ENCODE measurements at places on chromosomes 4 and X.

- DNase-seq: peak; percentile 9
Measured at GRCh38 chr4:77127837-77128621, 29.0 kb upstream of the CCNG2 start.

- no peak for DNase-seq
Measured at GRCh38 chr4:185567381-185568376, 32.4 kb upstream of the PDLIM3 start.

DNA sequence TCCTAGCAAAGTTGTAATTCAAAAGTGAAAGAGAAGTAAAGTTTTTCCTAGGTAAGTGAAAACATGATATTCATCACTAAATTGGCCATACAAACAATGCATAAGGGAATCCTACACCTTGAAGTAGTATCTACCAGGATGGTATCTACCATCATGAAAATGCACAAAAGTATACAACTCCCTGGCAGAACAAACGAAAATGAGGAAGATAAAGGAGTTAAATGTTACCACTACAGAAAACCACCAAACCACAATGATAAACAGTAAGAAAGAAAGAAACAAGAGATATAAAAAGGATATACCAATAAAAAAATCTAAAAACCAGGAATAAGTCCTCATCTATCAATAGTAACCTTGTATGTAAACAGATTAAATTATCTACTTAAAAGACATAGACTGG, 26.9 kb downstream of the GK2 start:
- DNase-seq: peak; percentile 41

- DNase-seq: no peak
Measured at GRCh38 chr4:40233227-40233626, 36.4 kb downstream of the RHOH start.

DNA sequence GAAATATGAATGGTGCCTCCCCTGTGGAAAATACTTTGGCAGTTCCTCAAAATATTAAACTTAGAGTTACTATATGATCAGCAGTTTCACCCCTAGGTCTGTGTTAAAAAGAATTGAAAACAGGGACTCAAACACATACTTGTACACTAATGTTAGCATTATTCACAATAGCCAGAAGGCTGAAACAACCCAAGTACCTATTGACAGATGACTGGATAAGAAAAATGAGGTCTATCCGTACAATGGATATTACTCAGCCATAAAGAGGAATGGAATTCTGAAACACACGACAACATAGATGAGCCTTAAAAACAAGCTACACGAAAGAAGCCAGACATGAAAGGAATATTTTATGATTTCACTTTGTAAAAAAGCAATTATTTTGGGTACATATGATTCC, 54.9 kb downstream of the PGRMC2 start:
- no peak for DNase-seq

DNA sequence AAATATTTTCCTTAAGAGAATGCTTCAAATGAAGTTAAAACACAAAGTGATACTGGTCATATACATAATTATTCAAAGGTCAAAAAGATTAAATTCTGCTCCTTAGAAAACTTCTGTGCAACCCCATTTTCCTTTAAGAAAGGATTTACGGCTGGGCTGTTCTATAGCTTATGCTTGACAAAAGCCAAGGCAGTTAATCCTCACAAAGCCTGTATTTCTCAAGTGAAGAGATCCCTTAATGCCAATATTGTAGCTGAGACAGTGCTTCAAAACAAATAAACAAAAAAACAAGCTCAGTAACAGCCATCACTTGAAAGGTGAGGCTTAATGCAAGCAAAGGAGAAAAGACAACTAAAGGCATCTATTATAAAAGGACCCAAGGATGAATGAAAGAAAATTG, 42.5 kb downstream of the BTC start:
- DNase-seq: no peak

GRCh38 chrX:11408783-11409182, 115.6 kb downstream of the AMELX start:
- DNase-seq: no peak

- no peak for DNase-seq
Measured at GRCh38 chrX:126177133-126177840, 11.2 kb upstream of the DCAF12L2 start.

DNA sequence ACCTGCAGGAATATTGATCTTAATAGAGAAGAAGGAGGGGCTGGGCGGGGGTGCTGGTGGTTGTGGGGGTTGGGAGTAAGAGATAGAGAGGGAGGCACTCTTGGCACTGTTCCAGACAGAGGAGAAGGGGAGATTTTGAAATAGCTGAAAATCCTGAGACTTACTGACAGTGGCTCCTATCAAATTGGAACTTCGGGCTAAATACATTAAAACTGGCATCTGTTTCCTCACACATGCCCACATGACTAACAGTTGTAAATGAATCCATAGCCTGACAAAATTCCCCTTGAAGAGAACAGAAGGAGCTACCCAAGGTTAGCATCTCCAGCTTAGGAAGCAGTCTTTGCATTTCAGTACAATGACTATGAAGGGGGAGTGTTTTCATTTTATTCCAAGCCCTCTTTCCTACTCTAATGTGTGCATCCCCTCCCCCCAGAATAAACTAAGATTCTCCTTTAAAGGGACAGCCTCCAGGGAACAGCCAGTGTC, 1.4 kb downstream of the DCX start:
- no peak for DNase-seq

DNA sequence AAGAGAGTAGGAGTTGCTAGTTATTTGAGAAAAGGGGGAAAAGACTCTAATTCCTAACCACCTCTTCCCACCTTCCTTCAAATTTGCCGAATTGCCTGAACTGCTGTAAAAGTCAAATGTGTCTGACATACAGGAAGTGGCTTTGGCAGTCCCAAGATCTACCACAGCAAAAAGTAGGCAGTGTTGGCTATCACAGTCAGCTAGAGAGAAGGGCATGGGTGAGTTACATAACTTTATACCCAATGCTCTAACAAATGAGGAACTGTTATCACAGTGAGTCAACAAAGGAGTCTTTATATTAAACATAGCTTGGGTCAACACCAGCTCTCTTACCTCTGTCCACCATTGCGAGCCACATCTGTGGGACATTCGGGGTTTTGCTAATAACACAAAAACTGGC, 2.4 kb upstream of the MBNL3 start:
- peak; percentile 90 for DNase-seq

DNA sequence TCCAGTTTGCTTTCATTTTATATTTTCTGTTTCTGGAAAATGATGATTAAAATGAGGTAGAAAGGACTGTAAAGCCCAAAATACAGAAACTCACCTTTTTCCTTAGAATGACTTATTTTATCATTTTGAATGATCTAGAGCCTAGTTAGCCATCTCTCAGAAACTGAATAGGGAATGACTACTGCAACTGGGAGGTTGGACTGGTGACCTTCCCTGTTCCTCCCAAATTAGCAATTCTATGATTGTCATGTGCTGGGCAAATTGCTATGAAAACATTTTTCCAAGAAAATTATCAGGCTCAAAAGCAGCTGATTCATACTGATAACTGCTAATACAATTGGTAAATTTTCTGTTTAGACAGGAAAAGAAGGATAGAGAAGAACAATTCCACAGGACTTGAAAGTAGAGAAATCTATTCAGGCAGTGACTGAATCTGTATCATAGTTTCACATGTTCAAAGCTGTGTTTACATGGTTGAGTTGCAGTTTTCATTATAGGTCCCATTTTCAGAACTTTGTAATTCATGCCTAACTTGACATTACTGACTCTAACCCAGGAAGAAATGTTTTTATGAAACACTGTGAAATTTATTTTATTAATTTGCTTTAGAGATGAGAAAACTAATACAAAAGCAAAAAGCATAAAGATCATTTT, 43.4 kb upstream of the SEC24B start:
- no peak for DNase-seq

- peak; percentile 93 for DNase-seq
Measured at GRCh38 chrX:74291964-74292807, 11.8 kb upstream of the ZCCHC13 start.

DNA sequence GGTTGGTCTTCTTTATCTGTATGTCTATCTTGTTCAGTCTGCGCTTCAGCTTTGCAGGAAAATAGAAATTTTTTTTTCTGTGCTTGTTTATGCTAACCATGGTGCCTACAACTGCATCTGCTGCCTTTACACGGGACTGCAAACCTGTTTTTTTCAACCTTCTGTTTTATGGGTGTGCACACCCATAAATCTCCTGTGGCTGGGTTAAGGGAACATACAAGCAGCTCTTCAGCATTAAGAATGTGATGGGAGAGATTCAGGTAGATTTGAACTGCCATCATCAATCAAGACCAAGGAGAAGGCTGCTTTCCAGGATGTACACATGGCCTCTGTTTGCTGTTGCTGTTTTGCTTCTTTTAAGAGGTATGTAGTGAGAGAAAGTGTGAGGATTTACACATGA, 502.9 kb downstream of the ANKRD50 start:
- no peak for DNase-seq

GRCh38 chrX:49129427-49129826, 5.9 kb upstream of the GPKOW start:
- peak; percentile 48 for DNase-seq

GRCh38 chr4:15982842-15983524, 20.0 kb upstream of the FGFBP2 start:
- DNase-seq: no peak

DNA sequence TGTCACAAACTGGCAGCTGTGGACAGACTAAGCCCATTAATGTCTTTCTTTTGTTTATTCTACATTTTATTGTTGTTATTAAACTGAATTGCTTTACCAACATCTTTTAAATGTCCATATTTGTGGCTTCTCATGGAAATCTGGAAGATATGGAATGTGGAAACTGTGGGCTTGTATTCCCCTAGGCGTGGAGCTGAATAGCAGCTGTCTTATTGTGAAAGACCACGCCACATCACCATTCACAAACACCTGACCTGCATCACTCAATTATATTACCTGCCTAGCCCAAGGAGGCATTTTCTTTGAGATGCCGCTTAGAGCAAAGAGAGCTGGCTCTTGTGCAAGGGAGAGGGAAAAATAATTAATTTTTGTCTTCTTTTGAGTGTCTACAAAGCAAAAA, 96.9 kb upstream of the GPRIN3 start:
- no peak for DNase-seq

GRCh38 chrX:67555578-67556203, 11.9 kb downstream of the AR start:
- peak; percentile 49 for DNase-seq

- DNase-seq: no peak
Measured at GRCh38 chr4:183546376-183546775, 41.5 kb downstream of the ING2 start.

GRCh38 chr4:24174602-24175001, 284.8 kb upstream of the PPARGC1A start:
- DNase-seq: no peak

DNA sequence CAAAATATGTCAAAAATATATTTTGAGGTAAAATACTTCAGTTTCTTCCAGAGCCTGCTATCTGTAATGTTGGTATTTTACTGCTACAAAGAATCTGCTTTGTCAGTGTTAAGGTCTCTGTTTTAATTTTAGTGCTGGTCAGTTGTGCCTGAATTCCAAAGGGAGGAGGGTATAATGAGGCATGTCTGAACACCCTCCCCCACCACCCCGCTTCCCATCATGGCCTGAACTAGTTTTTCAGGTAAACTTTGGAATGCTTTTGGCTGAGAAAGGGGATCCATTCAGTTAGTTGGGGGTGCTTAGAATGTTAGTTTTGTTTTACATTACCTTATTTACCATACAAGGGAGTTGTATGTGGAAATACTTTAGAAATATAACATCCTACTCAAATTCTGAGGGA, 158.5 kb downstream of the MID1IP1 start:
- DNase-seq: no peak

DNA sequence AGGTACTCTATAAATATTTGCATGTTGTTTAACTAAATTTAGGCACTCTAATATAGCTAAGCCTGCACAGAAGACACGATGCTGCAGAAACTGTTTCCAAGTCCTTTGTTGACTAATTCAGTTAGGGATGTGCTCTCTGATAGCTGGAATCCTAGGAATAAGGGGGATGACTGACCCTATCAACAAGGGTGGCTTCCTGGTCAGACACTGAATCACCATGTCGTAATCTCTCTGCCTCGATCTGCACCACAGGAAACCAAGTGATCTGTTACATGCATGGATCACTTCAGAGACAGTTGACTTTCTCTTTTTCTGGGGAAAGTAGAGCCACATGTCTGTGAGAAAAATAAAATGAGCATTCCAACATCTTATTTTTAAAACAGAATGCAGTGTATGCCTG, 169.1 kb downstream of the GUCY2F start:
- no peak for DNase-seq

DNA sequence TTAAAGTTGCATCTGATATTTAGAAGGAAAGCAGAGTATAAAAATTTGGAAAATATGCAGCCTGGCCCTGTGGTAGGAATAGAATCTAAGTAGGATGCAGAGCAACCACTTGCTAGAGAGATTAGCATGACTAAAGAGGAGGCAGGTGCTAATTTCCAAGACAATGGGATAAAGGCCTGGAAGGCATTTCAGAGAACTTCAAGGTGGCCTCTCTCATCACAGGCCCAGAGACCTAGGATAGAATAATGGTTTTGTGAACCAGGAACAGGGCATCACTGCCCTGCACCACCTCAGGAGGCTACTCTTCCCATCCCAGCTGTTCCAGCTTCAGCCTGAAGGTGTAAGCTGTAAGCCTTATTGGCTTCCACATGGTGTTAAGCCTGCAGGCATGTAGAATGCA, 621.7 kb upstream of the HS3ST1 start:
- DNase-seq: no peak

DNA sequence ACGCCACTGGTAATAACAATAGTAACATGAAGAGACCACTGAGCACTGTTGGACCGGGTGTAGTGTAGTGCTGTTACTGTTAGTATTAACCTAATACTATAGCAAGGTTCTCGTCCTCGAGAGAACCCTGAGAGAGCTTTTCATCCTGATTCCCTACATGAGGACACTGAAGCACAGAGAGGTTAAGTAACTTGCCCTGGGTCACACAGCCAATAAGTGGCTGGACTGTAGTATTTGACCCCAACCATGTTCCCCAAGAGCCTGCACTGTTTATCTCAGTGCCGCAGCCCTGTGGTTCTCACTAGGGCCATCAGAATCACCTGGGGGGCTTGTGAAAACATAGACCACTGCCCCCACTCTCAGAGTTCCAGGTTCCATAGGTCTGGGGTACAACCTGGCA, 10.4 kb downstream of the SCML1 start:
- no peak for DNase-seq

DNA sequence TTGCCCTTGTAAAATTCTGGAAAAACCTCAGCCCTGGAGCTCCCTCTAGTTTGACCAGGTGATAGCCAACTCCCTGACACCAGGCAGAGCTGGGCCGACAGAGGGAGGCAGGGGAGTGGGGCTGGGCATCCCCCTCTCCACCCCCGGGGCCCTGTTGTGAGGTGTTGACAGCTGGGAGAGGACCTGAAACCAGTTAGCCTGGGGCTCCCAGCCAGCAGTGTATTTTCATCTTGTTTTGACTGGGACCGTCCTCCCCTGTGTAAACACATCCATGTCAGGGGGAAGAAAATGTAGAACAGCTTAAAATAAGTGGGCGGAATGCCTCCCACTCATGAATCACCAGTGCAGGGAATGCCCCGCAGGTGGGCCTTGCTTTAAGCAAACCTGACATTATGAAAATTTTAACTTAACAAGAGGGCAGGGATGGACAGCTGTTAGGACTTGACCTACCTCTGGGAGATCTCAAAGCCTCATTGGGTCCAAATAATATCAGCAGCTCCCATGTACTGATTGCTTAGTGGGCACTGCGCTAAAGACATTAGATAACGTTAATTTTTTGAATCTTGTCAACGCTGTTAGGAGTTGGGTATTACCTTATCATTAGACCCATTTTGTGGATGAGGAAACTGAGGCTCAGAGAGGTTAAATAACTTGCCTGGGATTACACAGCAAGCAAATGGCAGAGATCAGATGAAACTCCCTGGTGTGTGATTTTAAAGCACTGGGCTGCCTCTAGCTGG, 45.9 kb downstream of the TSC22D3 start:
- no peak for DNase-seq

Data from NB4 (cell line).